ENCODE measurements at places on chromosomes 2 and 18.

DNA sequence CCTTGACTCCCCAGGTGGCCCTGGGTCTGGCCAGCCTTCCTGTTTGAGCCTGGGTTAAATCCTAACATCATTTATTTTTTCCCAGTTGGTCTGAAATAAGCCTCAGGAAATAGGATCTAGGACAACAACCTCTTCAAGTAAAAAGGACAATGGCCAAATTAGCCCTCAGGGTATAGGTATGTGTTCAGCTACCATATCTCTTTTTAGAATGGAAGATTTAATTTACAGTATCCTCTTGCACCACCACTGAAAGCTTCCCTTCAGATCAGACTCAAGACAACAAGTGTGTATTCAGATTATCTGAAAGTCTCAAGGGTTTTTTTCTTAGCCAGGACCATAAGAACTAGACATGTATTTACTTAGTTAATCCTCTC, 61.6 kb upstream of the CXCR4 start:
- DNase-seq = no peak

GRCh38 chr2:5951471-5951870, 259.3 kb downstream of the SOX11 start:
- no peak for DNase-seq

DNA sequence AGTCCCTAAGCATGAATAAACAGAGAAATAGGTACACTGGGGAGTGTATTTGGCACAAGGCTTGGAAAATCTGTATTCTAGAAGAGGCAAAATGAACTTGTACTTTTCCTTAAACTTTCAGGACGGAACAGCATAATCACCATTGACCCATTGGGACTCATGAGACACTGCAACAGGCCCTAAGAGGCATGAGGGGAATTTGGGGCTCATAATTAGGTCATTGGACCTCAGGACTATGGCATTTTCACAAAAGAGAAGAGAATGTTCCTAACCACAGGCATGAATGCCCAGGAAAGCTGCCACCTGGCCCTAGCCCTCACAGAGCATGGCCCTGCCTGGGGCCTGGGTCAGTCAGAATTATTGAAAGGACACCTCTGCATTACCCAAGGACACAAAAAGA, 67.9 kb upstream of the PIK3C3 start:
- no peak for DNase-seq

DNA sequence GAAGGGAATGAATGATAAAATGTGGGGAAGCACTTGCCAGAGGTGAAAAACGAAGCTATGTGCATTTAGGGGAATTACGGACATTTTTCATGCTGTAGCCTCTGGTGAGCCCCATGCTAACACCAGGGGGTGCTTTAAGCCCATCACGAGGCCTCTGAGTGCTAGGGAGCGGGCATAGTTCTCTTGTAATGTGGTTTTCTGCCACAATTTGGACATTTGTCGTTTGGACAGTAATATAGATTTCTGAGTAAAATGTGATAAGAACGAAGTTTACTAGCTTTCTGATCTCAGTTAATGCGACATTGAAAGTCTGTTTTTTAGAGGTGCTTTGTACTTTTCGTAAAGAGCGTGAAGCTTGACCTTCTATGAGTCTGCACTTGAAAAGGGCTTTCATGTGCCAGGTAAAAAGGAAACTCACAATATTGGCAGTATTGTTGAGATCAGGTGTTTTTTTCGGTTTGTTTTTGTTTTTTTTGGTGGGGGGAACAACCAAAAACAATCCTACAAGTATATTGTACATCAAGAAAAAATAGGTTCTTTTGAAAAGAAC, 50.6 kb downstream of the TRAF3IP1 start:
- peak; percentile 64 for DNase-seq

GRCh38 chr18:5309888-5310470, 14.5 kb upstream of the ZBTB14 start:
- DNase-seq = no peak

DNA sequence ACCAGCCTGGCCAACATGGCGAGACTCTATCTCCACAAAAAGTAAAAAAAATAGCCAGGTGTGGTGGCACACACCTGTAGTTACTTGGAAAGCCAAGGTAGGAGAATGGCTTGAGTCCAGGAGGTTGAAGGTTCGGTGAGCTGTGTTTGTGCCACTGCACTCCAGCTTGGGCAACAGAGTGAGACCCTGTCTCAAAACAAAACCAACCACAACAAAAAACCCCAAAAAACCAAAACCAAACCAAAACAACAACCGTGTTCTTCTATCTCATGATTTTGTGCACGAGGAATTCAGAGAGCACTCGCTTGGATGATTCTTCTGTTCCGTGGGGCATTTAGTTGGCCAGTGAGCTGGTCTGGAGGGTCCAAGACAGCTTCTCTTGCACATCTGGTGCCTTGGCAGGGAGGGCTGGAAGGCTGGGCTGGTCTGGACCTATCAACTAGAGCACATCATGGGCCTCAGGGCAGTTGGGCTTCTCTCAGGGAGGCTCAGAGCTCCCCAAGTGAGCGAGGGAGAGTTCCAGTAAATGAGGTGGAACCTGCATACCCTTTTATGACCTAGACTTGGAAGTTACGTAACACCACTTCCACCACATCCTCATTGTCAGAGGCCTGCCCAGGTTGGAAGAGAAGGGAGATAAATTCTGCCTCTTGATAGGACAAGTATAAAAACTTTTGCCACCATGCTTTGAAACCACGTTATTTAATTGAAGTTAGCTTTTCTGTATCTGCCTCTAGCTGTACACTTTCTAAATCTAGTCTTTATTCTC, 25.2 kb downstream of the SIX2 start:
- no peak for DNase-seq

Data from iPS-NIHi11 (cell line).